ENCODE measurements at places on chromosomes 11 and 22. TPM values are rescaled to one million over a fixed set of nuclear protein-coding genes. Genes with fewer than 3 reads are reported as not detected.

AQP11 gene
- total RNA-seq, result not detected

- DNase-seq, result no peak
Measured at GRCh38 chr22:20438678-20439492, 1.3 kb upstream of the SCARF2 start.

- no peak for DNase-seq
Measured at GRCh38 chr11:69017951-69018350, 4.9 kb upstream of the MRGPRF start.

- no peak for DNase-seq
Measured at GRCh38 chr22:24335496-24335895, 64.9 kb downstream of the SPECC1L start.

All from OCI-LY7 (cell line).